ENCODE measurements at places on chromosomes 4 and X.

DNA sequence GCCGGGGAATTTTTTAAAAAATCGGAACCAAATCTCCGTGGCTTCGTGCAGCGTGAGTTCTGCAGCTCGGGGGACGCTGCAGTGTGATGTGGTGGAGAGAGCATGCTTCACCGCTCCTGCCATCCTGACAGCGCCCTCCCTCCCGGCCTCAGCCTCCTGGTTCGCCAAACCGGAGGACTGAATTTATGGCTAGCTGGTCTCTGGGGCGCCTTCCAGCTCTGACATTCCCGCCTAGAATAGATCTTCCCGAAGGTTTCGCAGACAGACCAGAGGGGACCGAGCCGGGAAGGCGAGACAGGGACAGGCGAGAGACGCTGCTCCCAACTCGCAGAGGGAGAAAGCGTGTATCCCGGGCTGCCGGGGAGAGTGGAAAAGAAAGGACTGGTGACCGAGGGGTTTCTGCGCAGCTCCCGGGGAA lies 25.9 kb downstream of the HOPX start:
- DNase-seq, result peak; percentile 50

- DNase-seq, result no peak
Measured at GRCh38 chrX:11949291-11949690, 189.0 kb upstream of the FRMPD4 start.

- no peak for DNase-seq
Measured at GRCh38 chr4:43843501-43843900, 605.1 kb downstream of the KCTD8 start.

DNA sequence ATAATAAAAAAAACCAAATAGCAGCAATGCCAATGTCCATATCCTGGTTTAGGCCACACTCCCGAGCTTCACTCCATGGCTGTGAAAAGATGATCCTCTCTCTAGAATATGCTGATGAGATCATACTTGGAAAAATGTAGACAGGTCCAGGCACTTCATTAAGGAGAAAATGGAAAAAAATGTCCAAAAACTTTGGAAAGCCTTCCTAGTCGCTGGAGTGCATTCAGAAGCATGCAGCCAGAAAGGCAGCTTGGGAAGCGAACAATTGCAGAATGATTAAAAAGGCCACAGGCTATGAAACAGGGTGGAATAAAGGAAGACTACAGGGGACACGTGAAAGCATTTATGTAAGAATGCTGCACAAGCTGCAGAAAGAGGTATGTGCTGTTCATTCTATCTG lies 165.6 kb upstream of the HCCS start:
- DNase-seq, result peak; percentile 12

- DNase-seq, result no peak
Measured at GRCh38 chr4:127528302-127528701, 104.5 kb upstream of the INTU start.

GRCh38 chr4:5018603-5019002 lies 655 bp downstream of the CYTL1 start:
- DNase-seq, result no peak

GRCh38 chr4:76296286-76296820 lies 10.2 kb upstream of the STBD1 start:
- no peak for DNase-seq

GRCh38 chrX:40863671-40864070 lies 128.3 kb upstream of the MED14 start:
- no peak for DNase-seq

DNA sequence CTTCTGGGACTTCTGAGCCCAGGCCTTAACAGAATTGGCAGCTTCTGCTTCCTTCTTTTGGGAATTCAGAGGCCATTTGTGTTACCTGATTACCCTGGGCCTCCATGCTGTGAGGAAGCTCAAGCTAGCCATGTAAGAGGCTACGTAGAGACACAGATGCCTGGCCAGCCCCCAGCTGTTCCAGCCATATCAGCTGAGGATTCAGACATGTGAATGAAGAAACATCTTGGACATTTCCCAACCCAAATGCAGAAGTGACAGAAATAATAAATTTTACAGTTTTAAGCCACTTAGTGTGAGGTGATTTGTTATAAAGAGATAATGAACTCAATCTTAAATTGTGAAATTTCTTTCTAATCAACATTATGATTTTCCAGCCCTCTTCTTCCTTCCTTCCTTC lies 18.7 kb upstream of the ZNF827 start:
- no peak for DNase-seq

GRCh38 chr4:149830823-149831222 lies 15.2 kb upstream of the IQCM start:
- DNase-seq, result no peak

GRCh38 chrX:51893931-51894696 lies 691 bp downstream of the MAGED1 start:
- peak; percentile 31 for DNase-seq

DNA sequence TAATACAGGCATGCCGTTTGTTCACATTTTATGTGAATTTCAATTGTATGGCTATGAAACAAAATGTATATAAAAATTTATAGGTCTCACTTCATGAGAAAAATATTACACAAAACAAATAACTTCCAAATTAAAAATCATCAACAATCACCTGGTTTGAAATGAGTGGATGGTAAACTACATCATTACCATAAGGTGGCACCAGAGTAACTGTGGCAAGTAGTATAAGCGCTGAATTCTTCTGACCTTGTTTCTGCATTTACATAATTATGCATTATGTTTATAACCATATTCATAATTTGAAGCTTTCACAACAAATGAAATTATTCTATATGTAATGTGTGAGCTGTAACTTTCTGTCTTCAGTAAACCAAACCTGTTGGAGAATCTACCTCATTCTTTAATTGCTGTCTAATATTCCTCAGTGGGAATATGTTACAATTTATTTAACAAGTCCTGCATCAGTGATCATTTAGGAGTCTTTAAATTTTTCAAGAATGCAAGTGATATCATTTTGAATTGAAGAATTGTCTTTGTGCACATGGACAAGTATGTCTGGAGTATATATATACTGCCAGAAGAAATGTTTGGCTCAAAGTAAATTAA lies 55.2 kb downstream of the MMRN1 start:
- no peak for DNase-seq

GRCh38 chr4:8834681-8835220 lies 36.9 kb downstream of the HMX1 start:
- DNase-seq, result no peak

DNA sequence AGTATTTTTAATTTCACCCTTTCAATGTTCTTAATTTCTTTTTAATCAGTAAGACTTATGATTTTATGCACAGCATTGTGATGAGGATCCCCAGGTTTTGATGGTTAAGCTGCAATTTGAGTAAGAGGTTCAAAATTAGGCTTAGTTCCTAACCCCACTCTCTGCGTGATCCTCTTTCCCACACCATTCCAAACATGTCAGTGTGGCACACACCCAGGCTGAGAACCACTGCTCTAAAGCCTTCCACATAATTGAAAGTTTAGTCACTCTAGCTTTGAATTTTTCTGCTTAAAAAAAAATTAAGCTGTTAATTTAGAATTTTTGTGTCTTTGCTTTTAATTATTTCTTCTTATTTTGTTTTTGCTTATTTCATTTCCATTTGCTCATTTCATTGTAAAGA lies 68.8 kb upstream of the SLC7A11 start:
- DNase-seq, result peak; percentile 60

GRCh38 chr4:74625981-74626380 lies 168.3 kb downstream of the BTC start:
- no peak for DNase-seq

DNA sequence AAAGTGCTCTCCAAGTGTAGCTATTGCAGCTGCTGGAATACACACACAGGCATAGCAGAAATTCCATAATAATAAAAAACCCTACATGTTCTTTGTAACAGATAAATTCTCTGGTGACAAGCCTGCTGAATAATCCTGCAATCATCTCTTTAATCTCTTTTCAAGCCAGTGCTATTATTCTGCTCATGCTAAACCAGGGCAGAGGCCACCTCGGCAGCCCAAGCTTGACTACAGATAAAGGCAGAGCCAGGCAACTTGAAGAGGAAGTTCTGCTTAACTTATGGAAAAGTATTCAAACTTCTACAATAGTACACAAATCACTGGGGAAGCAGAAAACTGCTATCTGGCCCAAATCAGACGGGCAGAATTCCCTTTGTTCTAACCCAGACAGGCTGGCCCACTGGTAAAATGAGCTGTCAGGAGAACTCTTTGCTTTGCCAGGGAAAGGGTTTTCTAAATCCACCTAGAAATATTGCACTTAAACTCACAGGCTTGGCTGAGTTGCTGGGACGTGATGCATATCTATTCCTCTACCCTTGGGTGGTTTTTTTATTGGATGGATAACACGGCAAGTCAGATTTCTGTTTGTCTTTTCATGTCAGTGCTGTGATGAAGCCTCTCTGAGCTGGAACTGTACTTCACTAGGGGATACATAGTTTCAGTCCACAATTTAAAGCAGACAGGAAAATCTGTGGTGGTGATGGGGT lies 70.5 kb downstream of the GATB start:
- peak; percentile 93 for DNase-seq

DNA sequence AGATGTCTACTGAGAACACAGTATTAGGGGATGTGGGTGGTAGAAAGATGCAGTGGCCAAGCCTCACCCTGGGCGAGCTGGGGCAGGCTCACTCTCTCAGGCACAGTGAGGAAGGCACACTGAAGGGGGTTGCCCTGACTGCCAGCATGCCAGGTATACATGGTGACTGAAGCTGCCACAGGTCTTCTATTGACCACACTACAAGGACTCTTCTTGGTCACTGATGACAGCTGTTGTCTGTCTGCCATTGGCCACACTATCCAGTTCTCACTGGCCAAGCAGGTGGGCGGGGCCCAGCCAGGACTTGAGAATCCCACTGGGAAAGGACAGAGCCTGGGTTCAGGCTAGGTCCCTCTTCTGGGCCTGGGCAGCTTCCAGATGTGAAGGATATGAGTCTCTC lies 39.7 kb upstream of the TBC1D14 start:
- no peak for DNase-seq

GRCh38 chr4:56220261-56220660 lies 167.0 kb downstream of the AASDH start:
- DNase-seq, result no peak

- DNase-seq, result no peak
Measured at GRCh38 chrX:154380153-154380552, 1.1 kb downstream of the EMD start.

GRCh38 chrX:13467243-13467642 lies 102.2 kb upstream of the EGFL6 start:
- no peak for DNase-seq

- DNase-seq, result no peak
Measured at GRCh38 chr4:27429364-27429871, 568.8 kb downstream of the STIM2 start.

DNA sequence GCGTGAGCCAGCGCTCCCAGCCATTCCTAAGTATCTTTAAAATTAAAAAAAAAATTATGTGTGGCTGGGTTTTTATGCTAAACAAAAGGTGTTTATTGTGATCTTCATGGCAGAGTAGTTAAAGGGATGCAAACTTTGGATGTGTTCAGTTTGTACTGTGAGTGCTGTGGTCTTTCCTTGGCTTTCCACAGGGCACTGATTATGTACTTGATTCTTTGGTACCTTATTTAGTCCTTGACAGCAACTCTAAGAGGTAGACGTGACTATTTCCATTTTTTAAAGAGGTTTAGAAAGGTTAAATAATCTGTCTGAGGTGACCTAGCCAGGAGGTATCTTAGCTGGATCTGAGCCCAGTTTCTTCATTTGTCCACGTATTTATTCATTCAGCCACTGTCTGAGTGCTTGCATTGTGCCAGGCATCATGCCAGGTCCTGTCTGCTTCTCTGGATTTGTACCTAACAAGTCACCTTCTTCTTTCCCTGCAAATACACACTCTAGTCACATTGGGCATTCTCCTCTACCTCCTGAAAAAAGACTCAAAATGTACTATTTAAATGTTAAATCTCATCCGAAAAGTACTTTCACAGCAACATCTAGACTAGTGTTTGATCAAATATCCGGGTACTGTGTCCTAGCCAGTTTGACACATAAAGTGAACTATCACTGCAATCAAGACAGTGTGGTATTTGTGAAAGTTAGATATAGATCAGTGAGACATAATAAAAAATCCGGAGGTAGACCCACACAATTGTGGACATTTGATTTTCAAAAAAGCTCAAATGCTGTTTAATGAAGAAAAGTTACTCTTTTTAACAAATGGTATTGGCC lies 31.5 kb downstream of the WWC2 start:
- no peak for DNase-seq

DNA sequence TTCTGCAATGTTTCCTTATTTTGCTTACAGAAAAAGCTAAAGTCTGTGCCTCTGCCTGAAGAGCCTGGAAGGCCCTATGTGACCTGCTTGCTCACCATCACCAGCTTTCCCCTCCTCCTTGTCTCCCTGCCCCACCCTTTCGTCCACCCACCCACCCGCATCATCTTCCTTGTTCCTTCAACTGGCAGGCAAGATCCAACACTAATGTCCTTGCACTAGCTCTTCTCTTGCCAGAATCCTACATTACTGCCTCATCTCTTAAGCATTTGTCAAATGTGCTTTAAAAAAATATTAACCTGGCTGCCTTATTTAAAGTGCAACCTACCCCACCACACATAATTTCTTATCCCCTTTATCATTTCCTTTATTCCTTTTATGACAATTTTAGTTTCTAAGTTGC lies 165.1 kb upstream of the PPP3CA start:
- DNase-seq, result no peak

- no peak for DNase-seq
Measured at GRCh38 chr4:22093126-22093525, 144.6 kb upstream of the KCNIP4 start.

GRCh38 chrX:19678941-19679340 lies 163.6 kb upstream of the MAP3K15 start:
- no peak for DNase-seq

GRCh38 chr4:154368060-154368459 lies 123.5 kb downstream of the DCHS2 start:
- no peak for DNase-seq

DNA sequence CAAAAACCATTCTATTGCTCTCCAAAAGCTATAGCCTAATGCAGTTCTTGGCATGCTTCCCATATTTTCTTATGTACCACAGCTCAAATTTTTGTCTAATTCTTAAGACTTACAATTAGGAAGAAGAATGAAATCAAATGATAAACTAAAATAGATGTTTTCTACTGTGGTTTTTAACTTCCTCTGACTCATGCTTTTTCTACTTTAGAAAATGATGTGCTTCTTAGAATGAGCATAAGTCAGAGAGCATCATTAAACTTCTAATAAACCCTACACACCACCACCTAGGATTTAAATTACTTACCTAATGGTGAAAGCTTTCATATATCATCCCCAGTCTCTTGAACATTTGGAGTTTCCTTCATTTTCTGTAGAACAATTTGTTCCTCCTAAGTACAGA lies 217.0 kb upstream of the NDST3 start:
- DNase-seq, result no peak

DNA sequence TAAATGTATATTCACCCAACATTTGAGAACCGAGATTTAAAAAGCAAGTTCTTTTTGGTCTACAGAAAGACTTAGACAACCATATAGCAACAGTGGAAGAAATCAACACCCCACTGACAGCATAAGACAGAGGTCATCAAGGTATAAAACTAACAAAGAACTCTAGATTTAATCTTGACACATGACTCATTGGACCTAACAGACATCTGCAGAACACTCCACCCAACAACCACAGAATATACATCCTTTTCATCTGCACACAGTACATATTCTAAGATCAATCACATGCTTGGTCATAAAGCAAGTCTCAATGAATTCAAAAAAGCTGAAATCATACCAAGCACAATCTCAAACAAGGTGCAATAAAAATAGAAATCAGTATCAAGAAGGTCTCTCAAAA lies 65.8 kb downstream of the SPIN4 start:
- DNase-seq, result no peak
